Thoracic aorta (tissue), 2 donors: ENCODE measurements at places on chromosomes 12 and 14.

- no peak for DNase-seq
Observed at GRCh38 chr14:94392510-94392935, 4.1 kb upstream of the SERPINA1 start.

GRCh38 chr12:102948941-102949352 lies 8.5 kb upstream of the ASCL1 start:
- DNase-seq: no peak

DNA sequence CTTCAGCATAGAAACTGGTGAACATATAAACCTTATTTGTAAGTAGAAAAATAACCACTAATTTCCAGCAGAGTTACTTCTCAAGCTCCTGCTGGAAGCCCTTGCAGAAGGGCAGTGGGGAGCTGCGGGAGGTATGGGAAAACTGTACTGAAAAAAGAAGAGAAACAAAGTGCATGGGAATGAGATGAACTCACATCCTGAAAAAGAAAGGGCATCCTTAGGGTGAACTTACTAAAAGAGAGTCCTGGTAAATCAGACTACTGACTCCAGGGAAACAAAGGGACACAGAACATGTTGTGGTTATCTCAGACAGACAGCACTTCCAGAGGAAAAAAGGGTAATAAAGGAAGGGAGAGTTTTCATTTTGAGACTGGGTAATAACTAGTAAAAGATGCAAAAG lies 515.1 kb downstream of the RPL10L start:
- DNase-seq: no peak

DNA sequence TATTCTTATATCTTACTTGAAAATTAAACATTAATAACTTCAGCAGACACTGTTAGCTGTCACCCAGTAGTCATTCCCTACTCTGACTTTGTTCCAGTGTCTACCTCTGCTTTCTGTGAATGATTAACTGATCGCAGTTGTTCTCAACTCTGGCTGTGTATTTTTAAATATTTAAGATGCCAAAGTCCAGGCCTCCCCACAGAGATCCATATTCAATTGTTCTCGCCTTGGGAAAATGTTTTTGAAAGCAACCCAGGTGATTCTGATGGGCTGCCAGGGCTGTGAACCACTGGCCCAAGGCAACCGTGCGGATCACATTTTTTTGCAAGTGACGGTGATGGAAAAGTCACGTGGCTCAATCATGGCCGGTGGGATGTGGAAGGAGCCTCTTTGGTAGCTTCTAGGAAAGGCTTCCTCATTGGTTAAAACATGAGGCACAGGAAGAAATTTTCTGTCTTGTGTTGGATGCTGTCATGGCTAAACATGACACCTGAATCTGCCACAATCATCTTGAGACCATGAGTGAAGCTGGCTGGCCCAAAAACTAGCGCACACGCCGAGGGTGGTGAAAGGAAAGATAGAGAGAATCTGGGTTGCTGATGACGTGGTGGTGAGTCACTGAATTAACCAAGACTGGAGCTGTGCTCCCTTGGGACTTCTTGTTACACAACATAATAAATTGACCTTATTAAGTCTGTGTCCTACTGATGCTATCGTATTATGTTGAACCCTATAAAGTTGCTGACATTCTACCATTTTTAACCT lies 37.2 kb downstream of the RDH12 start:
- DNase-seq: peak; percentile 40

DNA sequence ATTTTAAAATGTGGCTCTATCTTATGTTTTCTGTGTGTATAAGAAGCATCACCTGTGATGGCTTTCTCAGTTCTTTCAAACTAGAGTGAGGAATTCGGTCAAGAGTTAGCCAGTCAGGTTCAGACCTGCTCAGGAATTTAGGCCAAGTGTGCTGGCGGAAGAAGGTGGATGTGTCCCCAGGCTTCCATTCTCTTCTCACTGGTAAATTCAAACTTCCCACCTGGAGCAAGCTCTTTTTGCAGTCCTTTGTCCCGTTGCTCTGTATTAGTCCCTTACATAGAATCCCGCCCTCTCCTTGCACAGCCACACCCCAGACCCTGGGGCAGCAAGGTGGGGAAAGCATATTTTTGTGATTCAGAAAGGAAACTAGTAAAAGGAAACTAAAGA lies 124.7 kb upstream of the PWP1 start:
- DNase-seq: no peak

GRCh38 chr12:94041850-94042249 lies 106.5 kb upstream of the PLXNC1 start:
- DNase-seq: no peak

DNA sequence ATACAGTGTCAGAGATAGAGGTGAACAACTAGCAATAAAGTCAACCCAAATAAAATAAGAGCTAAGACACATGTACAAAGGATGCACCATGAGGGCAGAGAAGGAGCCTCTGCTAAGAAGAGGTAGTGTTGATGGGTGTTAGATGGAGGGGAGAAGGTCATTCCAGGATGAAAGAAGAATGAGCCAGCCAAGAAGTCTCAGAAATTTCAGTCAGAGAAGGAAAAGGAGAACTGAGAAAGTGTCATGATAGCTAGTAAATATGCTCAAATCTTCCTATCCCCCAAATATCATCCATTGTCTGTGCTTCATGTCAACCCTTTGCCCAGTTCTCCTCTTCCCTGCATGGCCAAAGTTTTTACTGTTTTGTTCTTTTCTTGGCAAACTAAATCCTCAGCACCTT lies 225.2 kb upstream of the BTG1 start:
- no peak for DNase-seq

DNA sequence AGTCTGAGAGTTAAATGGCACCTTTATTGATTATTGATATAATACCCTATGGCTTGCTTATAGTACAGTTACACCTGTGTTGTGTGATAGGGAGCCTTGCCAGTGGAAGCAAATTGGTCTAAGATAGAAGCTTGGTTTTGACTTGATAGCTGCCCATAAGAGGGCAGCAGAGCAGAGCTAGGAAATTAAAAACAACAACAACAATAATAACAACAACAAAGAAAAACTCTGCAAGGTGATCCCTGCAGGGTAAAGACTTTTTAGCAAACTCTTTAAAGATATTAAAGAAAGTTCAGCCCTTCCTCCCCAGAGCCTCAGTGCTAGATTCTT lies 18.0 kb upstream of the RNASE10 start:
- no peak for DNase-seq

DNA sequence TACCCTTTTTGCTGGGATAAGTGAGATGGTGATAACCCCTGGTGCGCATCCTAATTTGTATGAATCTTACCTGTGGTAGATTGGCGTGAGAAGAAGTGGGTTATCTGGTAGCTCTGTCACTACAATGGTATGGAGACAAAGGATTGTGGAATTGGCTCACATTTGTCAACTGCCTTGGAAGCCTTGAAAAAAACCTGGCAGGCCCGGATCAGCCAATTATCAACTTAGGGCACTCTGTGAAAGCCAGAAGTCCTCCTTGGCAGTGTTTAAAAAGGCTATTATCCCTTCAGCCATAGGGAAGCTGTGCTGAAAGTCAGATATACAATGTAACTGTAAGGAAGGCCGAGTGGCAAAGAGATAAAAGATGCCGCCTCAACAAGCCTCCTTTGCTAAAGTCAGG lies 56.5 kb downstream of the WASHC3 start:
- DNase-seq: no peak

DNA sequence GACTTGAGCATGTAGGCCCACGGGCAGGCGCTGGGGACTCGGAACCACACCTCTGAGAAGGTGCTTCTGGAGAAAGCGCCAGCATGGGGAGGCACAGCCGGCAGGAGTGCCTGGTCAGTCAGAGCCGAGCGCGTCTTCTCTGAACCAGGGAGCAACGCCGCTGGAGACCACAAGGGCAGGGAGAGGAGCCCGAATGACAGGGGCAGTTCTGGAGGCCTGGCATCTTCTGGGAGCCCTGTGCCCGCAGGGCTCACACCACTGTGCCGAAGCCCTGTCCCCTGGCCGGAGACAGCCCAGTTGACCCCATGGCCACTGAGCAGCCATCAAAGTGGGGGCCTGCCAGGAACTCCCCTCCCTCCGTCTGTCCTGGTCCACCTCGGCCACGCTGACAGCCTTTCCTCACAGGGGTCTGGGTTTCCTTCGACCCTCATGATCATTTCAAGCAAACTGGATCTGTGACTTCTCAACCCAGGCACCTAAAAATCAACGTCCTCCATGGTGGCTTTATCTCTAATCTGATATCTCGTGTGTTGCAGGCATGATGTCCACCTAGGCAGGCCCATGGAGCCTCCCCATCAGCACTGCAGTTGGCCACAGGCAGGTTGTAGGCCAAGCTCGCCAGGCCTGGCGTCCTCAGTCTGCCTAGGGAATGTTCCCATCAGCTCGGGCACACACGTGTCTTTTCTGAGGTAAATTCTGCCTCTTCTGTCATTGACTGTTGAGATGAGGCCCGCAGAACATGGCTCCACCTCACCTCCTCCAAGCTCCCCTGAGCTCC lies 299.3 kb upstream of the RTL1 start:
- no peak for DNase-seq

GRCh38 chr14:32311294-32312009 lies 17.6 kb upstream of the AKAP6 start:
- DNase-seq: no peak

GRCh38 chr14:21168055-21168454 lies 12.2 kb upstream of the OR5AU1 start:
- no peak for DNase-seq

DNA sequence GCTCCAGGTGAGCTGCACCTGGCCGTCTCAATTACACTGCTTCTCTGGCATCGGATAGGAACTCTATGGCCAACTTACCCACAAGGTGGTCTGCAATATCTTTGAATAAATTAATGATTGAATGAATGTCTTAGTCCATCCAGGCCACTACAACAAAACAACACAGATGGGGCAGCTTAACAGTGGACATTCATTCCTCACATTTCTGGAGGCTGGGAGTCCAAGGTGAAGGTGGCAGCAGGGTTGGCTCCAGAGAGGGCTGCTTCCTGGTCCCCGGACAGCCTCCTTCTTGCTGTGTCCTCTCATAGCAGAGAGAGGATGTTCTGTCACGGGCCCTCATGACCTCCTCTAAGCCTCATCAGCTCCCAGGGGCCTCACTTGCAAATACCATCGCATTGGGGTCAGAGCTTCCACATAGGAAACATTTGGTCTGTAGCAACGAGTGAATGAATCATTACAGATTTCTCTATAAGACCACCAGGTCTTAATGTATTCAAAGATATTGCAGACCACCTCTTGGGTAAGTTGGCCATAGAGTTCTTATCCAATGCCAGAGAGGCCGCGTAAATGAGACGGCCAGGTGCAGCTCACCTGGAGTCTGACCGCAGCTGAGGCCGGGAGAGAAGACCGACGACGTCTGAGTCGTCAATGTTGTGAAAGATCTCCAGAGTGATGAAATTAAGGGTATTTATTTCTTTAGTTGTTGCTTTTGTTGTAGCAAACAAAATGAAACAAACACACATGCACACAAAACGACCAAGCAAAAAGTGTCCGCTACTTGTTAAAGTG lies 182.7 kb upstream of the C14orf180 start:
- DNase-seq: no peak
